Left cardiac atrium (tissue), 4 donors: ENCODE measurements at places on chromosomes 4 and X. TPM values are rescaled to one million over a fixed set of nuclear protein-coding genes. Genes with fewer than 3 reads are reported as not detected.

Gene CXorf49
- not detected for total RNA-seq

Gene TMSB15A
- not detected for total RNA-seq

Gene NHSL2
- total RNA-seq: 6.1 TPM

Gene YIPF7
- total RNA-seq: 2.0 TPM

Gene NDST4
- not detected for total RNA-seq

Gene UGT2B7
- not detected for total RNA-seq

Gene TXK
- total RNA-seq: 0.62 TPM

Gene GPR173
- 1.3 TPM for total RNA-seq

Gene MAGEE1
- 3.7 TPM for total RNA-seq

Gene CD38
- 5.7 TPM for total RNA-seq

Gene ASB11
- 65.9 TPM for total RNA-seq

Gene MRFAP1L1
- 52.9 TPM for total RNA-seq

Gene ADH7
- not detected for total RNA-seq

Gene CCSER1
- total RNA-seq: 9.6 TPM

Gene ARAP2
- 4.8 TPM for total RNA-seq

Gene MYOZ2
- total RNA-seq: 523 TPM

Gene XIAP
- total RNA-seq: 31.5 TPM

Gene GLRA2
- not detected for total RNA-seq

Gene SPRY1
- 89.9 TPM for total RNA-seq

Gene IL13RA2
- total RNA-seq: not detected

Gene NPY5R
- total RNA-seq: 0.15 TPM

Gene BMPR1B
- 0.77 TPM for total RNA-seq

Gene FRG2
- not detected for total RNA-seq

Gene MAGEA2
- total RNA-seq: not detected

Gene CYSLTR1
- total RNA-seq: 1.4 TPM

Gene APLN
- 18.0 TPM for total RNA-seq

Gene KLF3
- total RNA-seq: 29.5 TPM

Gene RHOXF2
- not detected for total RNA-seq

Gene GJB1
- not detected for total RNA-seq

Gene GRPR
- total RNA-seq: 0.29 TPM

Gene TCEAL4
- total RNA-seq: 75.6 TPM

Gene MSANTD1
- 0.41 TPM for total RNA-seq

Gene NPY1R
- 2.9 TPM for total RNA-seq

Gene ATP7A
- 8.6 TPM for total RNA-seq

Gene GC
- total RNA-seq: not detected

Gene NDP
- total RNA-seq: not detected

Gene AKAP14
- total RNA-seq: not detected

Gene GPC3
- total RNA-seq: 15.0 TPM

Gene DMRTC1
- not detected for total RNA-seq

Gene KIF4A
- 0.29 TPM for total RNA-seq

Gene TMEM47
- 28.3 TPM for total RNA-seq

Gene IBSP
- total RNA-seq: not detected

Gene MID2
- 8.5 TPM for total RNA-seq

Gene EFNB1
- total RNA-seq: 25.4 TPM

Gene CXCL8
- 0.82 TPM for total RNA-seq

Gene SEC24D
- 42.7 TPM for total RNA-seq

Gene SCD5
- total RNA-seq: 7.1 TPM

Gene PRKX
- 8.9 TPM for total RNA-seq

Gene CTAG2
- total RNA-seq: not detected
